ENCODE measurements at places on chromosomes 16 and 17.

GRCh38 chr17:19621697-19622096 lies 26.9 kb upstream of the ALDH3A2 start:
- no peak for DNase-seq

- no peak for DNase-seq
Measured at GRCh38 chr16:48864055-48864454, 254.1 kb upstream of the N4BP1 start.

GRCh38 chr16:56315955-56316354 lies 109.4 kb downstream of the AMFR start:
- no peak for DNase-seq

- no peak for DNase-seq
Measured at GRCh38 chr17:59010026-59010425, 96.7 kb downstream of the TRIM37 start.

DNA sequence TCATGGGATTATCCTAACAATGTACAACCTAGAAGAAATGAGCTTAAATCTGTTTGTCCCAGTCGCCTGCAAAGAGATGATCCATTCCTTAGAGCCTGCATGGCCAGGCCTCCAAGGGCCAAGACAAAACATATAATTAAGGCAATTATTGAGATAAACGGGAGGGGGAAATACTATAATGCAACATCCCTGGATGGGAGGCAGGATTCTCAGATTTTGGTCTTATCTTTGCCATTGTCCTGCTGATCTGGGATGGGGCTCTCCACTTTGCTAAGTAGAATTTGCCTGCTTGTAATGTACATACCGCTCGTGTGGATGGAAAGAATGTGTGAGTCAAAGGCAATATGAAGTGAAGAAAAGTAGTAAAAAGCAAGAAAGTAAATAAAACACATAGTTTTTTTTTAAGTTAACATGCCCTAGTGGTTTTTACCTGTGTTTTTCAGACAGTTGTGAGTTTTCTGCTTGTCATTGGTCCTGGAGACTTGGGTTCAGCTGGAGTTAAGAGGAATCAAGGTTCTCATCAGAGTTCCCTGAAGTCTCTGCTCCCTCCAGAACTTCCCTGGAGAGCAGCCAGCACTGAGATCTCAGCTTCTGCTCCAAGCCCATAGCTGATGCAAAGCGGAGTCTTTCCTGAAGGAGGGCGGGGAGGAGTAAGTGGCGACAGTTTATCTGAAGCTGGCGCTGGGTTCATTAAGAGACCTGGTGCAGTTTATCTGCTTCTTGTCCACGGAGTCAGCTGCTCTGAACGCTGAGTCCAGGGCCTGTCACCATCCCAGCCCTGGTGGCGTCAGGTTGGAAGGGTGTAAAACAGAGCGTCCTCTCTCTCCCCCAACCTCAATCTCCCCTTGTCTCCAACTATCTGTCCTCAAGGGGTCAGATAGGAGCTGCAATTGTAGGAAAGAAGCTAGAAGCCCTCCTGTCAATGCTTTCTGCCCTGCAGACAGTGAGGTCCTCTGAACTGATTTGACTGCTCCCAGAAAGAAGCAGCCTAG lies 30.1 kb downstream of the HOXB1 start:
- DNase-seq, result no peak

- no peak for DNase-seq
Measured at GRCh38 chr16:68069511-68070248, 15.5 kb upstream of the NFATC3 start.

GRCh38 chr17:15965528-15965927 lies 20.6 kb downstream of the ADORA2B start:
- no peak for DNase-seq

DNA sequence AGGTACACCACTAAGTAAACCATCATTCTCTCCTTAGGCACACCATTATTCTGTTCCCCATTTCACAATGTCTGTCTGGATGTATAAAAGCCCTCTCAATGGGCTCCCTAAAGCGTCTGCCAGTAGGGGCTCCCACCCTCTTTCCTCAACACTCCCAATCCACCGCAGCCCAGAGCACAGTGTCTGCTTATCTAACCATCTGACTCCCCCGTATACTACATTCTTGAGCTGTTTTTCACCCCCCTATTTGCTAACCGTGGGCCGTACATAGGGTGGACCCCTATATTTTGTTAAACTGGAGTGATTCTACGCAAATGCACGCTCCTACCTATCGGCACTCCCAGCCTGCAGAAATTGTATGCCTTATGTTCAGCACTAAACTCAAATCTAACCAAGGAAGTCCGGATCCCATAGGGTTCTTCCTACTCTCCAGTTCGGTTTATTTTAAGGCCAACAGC lies 685 bp upstream of the PSMD3 start:
- DNase-seq, result peak; percentile 28

DNA sequence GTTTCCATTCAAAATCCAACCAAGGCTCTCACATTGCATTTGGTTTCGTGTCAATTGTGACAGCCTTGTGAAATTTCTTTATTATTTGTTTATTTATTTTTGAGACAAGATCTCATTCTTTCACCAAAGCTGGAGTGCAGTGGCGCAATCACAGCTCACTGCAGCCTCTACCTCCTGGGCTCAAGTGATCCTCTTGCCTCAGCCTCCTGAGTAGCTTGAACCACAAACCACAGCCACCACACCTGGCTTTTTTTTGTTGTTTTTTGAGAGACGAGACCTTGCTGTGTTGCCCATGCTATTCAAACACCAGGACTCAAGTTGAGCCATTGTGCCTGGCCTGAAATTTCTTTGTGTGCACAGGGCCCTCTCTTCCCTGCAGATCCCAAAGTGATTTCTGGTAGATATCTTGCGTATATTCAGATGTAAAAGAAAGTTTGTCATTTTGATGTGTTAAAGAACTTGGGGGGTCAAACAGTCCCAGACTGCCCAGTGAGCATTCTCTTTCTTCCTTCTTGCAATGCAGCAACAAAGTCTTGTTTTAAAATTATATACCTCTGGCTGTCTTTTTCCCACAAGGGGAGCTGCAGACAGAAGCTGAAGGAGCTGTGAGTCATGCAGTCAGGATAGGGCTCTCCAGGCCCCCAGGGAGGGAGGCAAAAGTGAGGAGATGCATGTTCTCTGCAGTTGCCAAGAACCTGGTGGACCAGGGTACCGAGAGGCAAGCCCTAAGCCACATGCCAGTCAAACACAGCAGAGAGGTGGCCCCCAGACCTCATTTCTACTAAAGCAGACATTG lies 15.5 kb upstream of the USP22 start:
- no peak for DNase-seq

DNA sequence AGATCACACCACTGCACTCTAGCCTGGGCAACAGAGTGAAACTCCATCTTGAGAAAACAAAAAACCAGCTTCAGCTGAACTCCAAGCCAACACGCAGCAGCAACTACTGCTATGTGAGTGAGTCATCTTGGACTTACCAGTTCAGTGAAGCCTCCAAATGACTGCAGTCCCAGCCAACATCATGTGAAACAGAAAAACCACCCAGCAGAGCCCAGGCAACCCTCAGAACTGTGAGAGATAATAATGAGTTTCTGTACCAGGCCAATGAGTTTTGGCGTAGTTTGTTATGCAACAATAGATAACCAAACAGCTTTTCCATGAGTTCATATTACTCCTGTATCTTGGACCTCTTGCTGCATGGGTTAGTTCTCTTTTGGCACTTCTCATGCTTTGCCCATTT lies 23.3 kb downstream of the PHF12 start:
- no peak for DNase-seq

DNA sequence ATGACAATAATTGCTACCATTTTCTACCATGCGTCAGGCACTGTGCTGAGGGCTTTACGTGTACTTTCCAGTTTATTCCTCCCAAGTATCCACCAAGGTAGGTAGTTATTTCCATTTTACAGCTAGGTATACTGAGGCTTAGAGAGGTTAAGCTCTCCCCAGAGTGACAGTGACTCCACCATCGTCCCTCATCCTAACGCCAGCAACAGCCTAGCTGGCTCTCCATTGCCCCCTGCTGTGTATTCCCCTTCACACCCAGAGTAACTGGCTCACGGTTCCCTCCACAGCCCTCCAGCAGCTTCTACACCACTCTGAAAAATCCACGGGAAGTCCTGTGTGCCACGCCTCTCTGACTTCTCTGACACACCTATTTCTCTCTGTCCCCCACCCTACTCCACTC lies 7.1 kb upstream of the ASGR1 start:
- no peak for DNase-seq

DNA sequence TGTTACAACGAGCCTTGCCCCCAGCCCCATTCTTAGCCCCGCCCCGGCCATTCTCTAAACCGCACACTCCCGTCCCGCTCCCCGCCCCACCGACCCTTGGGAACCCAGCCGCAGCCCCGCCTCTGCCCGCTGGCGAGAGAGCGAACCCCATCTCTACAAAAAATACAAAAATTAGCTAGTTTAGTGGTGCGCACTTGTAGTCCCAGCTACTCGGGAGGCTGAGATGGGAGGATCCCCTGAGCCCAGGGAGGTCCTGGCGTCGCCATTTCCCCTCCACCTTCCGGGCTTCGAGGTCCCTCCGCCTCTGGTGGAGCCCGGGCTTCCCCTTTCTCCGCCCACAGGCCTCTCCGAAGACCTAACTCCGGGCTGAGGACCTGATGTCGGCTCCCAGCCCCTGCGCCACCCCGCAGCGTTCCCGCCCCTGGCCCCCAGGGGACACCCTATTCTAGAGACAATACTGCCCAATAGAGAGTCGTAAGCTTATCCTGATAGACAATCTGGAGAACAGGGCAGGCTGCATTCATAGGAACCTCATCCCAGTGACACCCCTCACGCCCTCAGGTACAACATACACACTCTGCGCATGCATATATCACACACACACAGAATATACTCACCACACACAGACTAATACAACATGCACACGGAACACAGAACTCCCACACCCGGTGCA lies 480 bp upstream of the PROCA1 start:
- peak; percentile 57 for DNase-seq

GRCh38 chr17:38507921-38508569 lies 79.8 kb downstream of the ARHGAP23 start:
- DNase-seq, result no peak
